RKO (cell line): ENCODE measurements at places on chromosomes 4 and X.

DNA sequence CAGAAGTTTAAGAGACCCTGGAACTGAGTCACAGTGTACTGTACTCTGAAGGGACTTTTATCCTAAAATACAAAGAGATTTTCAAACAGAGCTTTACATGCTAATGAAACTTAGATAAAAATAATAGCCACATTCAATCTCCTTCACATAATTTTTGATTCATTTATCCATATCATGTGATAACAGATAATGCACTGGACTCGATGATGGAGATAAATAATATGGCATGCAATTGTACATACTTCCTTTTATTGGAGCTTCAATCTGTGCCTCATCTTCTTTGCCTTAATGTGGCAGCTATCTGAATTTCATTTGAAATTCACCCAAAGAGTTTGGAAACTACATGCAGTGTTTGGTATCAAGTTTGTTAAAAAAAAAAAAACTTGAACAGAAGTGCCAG lies 390.6 kb downstream of the CFAP47 start:
- no peak for DNase-seq

DNA sequence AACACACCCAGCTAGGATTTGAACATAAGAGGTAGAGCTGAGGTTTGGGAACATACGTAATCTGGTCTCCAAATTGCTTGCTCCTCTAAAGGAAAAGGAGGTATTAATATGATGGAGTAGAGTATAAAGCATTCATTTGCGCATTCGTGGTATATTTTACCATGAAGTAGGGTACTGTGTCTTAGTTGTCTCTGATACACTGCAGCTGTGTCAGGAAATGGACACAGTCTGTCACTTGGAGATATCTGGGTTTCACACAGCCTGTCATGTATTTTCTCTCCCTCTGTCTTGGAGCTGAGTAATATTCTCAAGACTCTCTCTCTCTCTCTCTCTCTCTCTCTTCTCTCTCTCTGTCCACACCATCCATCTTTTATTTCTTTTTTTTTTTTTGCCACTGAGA lies 274.8 kb upstream of the UGT8 start:
- no peak for DNase-seq

- peak; percentile 85 for DNase-seq
These were observed 672 bp downstream of the PGM2 start for GRCh38 chr4:37827030-37827685.

DNA sequence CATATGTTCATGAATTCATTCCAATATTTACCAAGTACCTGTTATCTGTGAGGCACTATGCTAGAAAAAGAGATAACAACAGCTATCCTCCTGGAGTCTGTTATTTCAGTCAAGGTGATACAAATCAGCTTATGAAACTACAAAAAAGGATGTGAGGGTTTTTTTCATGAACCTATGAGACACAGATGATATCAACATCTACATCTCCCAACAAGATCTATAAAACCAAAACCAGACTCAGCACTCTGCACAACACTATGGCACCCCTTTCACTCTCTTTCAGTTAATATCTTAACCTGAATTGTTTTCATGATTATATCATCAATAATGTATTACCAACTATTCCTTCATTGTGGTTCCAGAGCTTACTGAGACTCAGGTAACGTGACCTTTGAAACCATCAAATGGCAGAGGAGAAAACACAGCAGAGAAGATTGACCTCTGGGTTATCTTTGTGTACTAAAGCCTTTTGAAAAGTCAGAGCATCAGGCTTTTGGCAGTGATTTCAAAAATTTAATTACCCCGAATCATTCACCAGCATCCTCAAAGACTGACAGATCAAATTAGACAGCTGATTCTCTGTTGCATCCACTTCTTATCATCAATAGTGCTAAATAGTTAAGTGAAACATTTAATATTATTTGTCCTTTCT lies 244.6 kb upstream of the FTHL17 start:
- no peak for DNase-seq

DNA sequence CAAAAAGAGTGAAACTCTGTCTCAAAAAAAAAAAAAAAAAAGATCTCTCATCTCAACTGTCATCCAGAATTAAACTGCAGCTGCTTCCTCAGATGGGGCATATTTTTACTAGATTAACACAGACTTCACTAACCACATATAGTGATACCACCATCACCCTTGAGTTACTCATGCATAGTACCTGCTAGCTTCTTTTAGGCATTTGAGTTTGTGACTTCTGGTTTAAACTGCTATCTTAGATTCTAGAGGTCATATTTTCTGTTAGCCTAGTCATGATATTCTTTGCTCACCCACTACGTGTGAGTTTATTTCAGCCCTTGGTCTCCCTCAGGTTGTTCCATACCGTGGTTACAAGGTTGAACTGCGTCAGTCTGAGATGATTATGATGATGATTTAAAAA lies 154.9 kb upstream of the BMP3 start:
- no peak for DNase-seq

- no peak for DNase-seq
These were observed 28.3 kb downstream of the TMEM144 start for GRCh38 chr4:158238575-158238974.

DNA sequence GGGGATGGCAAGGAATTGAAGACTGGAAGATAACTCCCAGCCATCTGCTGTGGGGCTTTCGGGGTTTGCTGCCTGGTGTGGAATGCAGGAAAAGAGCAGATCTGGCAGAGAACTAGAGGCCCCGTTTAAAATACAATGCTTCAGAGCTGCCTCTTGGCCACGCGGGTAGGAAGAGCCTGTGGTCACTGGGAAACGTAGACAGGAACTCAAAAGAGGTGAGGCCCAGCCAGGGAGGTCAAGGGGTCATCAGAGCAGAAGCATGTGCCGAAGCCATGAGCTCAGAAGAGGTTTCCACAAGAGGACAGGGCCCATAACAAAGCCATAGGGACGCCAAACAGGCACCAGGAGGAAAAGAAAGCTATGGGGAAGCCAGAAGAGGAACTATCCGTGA lies 14.5 kb upstream of the STS start:
- no peak for DNase-seq

DNA sequence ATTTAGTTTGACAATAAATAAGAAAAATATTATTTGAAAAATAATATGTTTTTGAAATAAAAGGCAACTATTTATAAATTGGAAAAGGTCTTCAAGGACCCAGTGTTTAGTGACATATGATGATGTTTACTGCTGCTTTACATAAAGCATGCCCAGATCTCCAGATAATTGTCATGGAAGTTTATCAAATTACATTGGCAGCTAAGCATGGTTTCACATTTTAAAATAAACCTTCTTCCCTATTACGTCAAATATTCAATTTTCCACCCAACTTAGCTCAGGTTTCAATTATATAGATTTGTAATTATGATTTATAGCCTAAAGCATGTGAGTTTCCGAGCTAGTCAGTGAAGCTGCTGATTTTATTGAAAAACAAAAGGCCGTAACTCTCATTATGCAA lies 417.2 kb downstream of the CFAP47 start:
- DNase-seq, result no peak

DNA sequence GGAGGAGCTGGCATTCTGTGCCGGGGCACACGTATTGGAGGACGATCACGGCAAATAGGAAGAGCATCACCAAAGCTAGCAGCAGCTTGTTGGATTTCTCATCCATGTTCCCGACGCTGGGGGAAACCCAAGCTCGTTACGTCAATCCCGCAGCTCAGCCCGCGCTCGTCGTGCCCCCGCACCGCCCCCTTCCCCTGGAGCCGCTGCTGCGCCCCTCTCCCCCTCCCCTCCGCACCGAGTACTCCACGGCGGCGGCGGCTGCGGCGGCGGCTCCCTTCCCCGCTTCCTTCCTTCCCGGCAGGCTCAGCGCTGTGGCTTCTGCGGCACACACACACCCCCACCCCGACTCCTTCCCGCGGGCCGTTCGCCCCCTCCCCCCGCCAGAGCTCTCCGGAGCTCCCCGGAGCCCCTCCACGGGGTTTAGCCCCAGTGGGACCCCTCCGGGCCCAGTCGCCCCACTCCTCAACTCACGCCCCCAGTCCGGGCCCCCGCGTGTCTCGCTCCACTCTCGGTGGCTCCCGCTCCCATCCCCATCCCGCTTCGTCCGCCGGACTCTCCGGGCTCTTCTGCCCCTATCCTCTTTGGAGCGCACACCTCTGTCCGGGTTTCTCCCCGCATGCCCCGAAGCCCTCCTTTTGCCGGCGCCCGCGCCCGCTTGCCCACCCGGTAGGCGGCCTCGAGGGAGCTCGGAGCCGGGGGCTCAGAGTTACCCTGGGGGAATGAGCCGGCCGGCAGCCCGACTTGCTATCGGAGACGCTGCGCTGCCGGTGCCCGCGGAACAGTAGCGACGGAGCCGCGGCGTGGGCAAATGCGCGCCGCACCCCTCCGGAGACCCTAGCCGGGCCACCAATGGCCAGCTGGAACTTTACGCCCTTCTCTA lies 978 bp downstream of the HS6ST2 start:
- DNase-seq, result no peak

GRCh38 chr4:76494871-76495590 lies 60.0 kb downstream of the SHROOM3 start:
- no peak for DNase-seq

GRCh38 chrX:53223955-53224859 lies 800 bp downstream of the KDM5C start:
- peak; percentile 97 for DNase-seq

- no peak for DNase-seq
These were observed 482.6 kb upstream of the GALNT7 start for GRCh38 chr4:172686021-172686420.

- DNase-seq, result no peak
These were observed 273.0 kb downstream of the SLC7A11 start for GRCh38 chr4:137968956-137969678.

- DNase-seq, result no peak
These were observed 469.3 kb downstream of the C4orf33 start for GRCh38 chr4:129565214-129565613.
